HuH-7 (cell line): ENCODE measurements at places on chromosomes 6 and 20.

DNA sequence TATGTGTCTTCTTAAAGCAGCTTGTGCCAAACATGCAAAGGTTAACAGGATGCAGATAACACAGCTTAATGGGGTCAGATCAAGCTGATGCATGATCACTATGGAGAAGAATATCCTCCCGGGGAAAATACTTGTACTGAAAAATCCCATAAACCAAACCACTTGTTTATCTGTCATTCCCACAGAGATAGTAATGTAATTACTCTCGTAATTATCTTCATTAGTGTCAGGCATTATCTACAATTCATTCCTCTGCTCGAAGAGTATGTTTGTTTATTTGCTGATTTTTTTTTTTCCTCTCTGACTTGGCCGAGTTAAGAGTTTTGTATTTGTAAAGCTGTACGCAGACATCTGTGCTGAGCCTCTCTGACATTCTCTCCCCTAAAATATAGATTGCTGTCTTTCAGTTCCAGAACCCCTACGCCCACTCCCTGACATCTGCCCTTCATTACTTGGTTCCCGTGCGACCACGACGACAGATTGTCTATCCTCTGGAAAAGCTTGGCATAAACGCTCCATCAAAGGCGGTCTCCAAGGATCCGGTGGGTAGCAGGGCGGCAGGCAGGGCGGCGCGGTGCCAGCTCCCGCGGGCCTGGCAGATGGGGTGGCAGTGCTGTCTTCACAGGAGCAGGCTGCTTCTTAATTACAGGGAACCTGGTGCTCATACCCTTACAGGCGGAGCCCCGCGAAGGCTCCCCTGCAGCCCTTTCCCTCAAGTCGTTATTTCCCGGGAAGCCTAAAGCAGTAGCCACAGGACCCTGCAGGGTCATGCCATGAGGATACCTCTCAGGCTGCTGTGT is 147.2 kb downstream of the CFAP61 start:
- no peak for DNase-seq

- no peak for DNase-seq
These were observed 2.9 kb downstream of the ISM1 start for GRCh38 chr20:13223736-13224520.

- DNase-seq = no peak
These were observed 90.5 kb upstream of the VGLL2 start for GRCh38 chr6:117174835-117175360.

DNA sequence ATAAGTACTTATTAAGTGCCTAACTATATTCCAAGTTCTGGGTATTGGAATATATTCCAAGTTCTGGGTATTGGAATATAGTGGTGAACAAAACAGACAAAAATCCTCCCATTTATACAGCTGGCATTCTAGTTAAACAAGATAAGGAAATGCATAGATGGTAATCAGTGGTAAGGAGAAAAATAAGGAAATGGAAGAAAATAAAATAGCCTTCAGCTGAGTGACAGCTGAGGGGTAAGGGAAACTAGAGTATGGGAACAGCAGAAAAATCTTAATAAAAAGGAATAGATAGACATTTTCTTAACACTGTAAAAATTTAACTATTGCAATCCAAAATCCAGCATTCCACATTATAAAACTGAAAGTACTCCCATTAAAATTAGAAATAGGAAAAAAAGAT is 17.2 kb upstream of the WFDC10A start:
- no peak for DNase-seq

DNA sequence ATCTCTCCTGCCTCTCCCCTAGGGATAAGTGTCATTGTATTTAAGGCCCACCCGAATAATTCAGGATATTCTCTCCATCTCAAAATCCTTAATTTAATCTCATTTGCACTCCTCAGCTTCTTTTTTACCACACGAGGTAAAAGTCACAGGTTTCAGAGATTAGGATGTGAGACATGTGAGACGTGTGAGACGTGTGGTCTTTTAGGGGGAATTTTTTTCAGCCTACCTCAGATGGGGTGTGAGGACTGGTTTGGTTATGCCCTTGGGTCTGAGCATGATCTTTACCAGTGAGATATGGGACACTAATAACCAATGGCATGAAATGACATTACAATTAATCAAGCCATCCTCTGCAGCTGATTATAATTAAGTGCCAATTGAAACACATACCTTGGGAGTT is 324.2 kb downstream of the BMP2 start:
- no peak for DNase-seq

GRCh38 chr6:90110971-90111370 is 185.7 kb downstream of the BACH2 start:
- DNase-seq = no peak

DNA sequence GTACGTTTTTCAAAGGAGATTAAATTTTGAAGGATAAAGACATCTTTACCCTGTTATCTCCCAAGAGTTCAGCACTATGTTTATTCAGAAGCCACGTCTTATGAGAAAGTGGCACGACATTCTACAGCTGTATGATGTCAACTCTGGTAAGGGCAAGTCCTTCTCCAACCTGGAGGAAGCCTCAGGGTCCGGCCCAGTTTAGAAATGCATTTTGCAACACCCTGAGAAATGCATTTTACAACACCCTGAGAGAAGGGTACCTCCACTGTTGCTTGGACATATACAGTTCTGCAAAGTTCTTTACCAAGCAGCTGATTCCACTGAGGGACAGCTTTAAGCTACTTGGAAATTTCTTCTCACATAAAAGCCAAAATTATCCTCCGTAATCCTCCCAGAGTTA is 17.5 kb downstream of the NAPB start:
- DNase-seq = no peak

DNA sequence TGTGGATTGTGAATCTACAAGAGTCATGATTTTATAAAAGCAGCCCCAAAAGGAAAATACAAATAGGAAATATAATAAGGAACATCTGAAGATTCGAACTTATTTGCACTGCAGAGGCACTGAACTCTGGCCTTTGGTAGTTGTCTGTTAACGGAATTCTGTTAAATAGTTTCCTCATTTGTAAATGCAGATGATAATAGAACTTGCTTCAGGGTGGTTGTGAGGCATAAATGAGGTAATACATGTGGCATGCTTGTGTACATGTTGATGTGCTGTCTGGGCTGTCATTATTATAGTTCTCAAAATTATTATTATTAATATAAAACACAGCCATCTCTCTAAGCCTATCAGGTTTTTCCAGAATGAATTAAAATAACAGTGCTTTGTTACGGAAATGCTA is 302.0 kb downstream of the NRN1 start:
- no peak for DNase-seq

DNA sequence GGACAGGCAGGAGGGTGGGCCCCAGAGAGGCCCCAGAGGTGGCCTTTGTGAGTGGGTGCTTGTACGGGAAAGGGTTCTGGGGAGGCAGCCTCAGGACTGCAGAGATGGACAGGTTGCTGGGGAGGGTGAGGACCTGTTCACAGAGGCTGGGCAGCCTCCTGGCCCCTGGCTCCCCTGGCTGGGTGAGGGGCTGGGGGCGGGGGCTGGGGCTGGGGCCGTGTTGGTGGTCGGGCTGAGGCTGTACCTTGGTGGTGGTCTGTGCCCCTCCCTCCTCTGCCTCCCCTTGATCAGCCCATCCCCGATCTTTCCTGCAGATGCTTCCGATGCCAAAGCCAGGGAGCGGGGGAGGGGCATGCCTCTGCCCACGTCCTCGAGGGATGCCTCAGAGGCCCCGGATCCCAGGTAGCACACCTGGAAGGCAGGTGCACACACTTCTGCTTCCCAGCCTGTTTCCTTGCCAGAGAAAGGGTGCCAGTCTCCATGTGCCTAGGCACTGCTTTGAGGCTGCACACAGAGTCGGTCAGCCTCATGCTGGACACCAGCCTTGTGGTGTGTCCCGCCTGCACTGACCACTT is 4.8 kb downstream of the TCEA2 start:
- DNase-seq = no peak

DNA sequence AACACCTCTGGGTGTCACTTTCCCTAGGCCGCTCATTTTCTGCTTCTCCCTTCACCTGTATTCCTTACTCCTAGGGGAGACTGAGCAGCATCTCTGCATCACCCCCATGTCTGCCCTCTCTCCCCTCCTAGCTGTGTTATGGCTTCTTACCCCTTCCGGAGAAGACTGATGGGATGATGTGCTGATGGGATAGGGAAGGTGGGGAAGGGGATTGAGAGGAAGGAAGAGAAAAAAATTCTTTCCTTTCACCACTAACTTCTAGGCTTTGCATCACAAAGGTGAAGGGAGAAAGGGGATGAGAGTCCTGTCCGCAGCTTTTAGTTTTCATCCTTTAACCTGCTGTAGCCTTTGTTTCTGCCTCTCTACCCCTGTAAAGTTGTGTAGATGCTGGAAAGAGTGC is 26.7 kb downstream of the AKAP7 start:
- no peak for DNase-seq
